ENCODE measurements at places on chromosomes 1 and 21.

GRCh38 chr1:240001177-240001740, 90.4 kb upstream of the FMN2 start:
- no peak for DNase-seq

DNA sequence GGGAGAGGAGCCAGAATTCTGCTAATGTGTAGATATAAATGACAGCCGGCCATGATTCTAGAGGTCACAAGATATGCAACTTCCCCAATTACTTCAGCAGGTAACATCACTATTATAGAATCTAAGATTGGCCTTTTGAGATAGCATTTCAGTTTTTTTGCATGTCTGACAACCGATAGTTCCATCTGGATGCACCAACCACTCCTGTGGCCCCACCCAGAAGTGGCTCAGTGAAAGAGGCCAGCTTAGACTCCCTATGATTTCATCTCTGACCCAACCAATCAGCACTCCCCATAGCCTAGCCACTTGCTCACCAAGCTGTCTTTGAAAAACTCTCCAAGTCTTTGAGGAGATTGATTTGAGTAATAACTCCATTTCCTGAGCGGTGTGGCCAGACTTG, 30.3 kb upstream of the NUF2 start:
- DNase-seq = no peak

- no peak for DNase-seq
These were observed 100.5 kb downstream of the TEX35 start for GRCh38 chr1:178613271-178613945.

DNA sequence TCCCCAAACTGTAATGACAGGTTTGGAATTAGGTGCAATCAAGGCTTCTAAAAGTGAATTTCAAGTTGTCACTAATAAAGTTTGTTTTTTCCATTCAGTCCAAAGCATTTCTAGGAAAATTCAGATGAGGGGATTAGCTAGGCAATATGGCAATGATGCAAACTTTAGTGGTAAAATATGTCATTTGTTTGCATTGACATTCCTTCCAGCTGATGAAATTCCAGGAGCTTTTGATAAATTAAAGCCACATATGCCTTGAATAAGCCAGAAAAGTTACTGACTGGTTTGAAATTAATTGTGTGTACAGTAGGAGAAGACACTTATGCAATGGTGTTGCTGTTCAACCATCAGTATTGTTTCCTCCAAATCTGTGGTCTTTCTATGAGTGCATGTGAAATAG, 57.8 kb downstream of the MROH9 start:
- DNase-seq = no peak

GRCh38 chr1:77925956-77926355, 37.5 kb downstream of the NEXN start:
- no peak for DNase-seq

GRCh38 chr1:228364068-228364705, 42.4 kb downstream of the TRIM11 start:
- DNase-seq = no peak

DNA sequence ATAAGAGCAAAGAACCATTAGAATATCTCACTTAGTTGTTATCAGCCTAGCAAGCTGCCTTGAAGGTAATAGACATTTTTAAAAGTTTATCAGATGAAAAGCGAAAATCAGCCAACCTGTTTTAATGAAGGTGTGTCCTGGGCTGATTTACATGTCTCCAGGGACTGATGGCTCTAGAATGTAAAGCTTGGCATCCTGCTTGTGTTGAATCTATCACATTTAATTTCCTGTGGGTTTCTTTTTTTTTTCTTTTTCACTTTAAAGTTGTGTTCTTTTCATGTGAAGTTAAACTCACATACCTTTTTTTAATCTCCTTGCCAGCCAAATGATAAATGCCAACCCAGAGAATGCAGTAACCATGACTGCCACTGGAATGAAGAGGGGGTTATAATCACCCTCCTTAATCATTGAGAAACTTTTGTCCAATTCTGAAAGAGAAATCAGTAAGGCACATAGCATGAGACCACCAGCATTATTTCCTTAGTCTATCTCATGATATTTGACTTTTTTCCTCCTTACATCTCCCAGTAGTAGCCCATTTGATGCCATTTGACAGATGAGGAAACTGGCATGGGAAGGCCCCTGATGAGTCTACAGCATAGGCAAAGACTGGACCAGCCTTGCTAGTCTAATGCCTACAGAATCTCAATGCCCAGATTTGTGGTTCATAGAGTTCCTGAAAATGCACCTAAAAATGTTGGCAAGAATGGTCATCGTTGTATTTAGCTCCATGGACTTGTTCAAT, 10.0 kb downstream of the SELL start:
- no peak for DNase-seq

- no peak for DNase-seq
These were observed 2.9 kb downstream of the KCNJ10 start for GRCh38 chr1:160066829-160067745.

- DNase-seq = peak; percentile 98
These were observed 27.1 kb downstream of the SHISAL2A start for GRCh38 chr1:52659851-52660596.

Measured in NCI-H2227 treated with DMSO at 0.1 percent for 48 hours (cell line).